ENCODE measurements at places on chromosomes 11 and 22. TPM values are rescaled to one million over a fixed set of nuclear protein-coding genes. Genes with fewer than 3 reads are reported as not detected.

The OR2D2 gene
- total RNA-seq, result not detected

The BLID gene
- 24.6 TPM for total RNA-seq

The MIOX gene
- total RNA-seq, result not detected

The PRRG4 gene
- total RNA-seq, result 5.1 TPM

The SRSF8 gene
- total RNA-seq, result 39.9 TPM

The ZNF202 gene
- 3.9 TPM for total RNA-seq

The ASRGL1 gene
- total RNA-seq, result 20.2 TPM

The LMO2 gene
- total RNA-seq, result 74.3 TPM

The CD44 gene
- 613 TPM for total RNA-seq

The CELF1 gene
- 114 TPM for total RNA-seq

The C11orf24 gene
- total RNA-seq, result 37.9 TPM

The CD6 gene
- 2.2 TPM for total RNA-seq

The LRRC56 gene
- 0.41 TPM for total RNA-seq

The TMA7B gene
- total RNA-seq, result not detected

The LMO1 gene
- not detected for total RNA-seq

The DEFB131B gene
- total RNA-seq, result not detected

The DUSP8 gene
- total RNA-seq, result 7.6 TPM

The CCDC73 gene
- not detected for total RNA-seq

The FAM118A gene
- 54.4 TPM for total RNA-seq

The SCGB1A1 gene
- not detected for total RNA-seq

The OR4P4 gene
- total RNA-seq, result not detected

The DAGLA gene
- total RNA-seq, result 1.4 TPM

The C22orf42 gene
- total RNA-seq, result not detected

The ELFN2 gene
- not detected for total RNA-seq

The SLCO2B1 gene
- 692 TPM for total RNA-seq

The CNIH2 gene
- total RNA-seq, result not detected

The SGSM1 gene
- total RNA-seq, result 11.1 TPM

The HPX gene
- total RNA-seq, result 2.9 TPM

The LGALS1 gene
- 1,470 TPM for total RNA-seq

The CLCF1 gene
- total RNA-seq, result 27.1 TPM

The SAA1 gene
- total RNA-seq, result 18.9 TPM

The MS4A4A gene
- total RNA-seq, result 44.9 TPM

The OR8D4 gene
- total RNA-seq, result not detected

The TPBGL gene
- not detected for total RNA-seq

The HEPN1 gene
- not detected for total RNA-seq

The OR52I1 gene
- total RNA-seq, result not detected

The ART5 gene
- total RNA-seq, result not detected

The PHF21A gene
- total RNA-seq, result 104 TPM

The ZNF280A gene
- total RNA-seq, result not detected

The RTN4RL2 gene
- total RNA-seq, result not detected

The GAB4 gene
- total RNA-seq, result not detected

The FGF19 gene
- total RNA-seq, result not detected
